ENCODE measurements at places on chromosomes 6 and 20.

DNA sequence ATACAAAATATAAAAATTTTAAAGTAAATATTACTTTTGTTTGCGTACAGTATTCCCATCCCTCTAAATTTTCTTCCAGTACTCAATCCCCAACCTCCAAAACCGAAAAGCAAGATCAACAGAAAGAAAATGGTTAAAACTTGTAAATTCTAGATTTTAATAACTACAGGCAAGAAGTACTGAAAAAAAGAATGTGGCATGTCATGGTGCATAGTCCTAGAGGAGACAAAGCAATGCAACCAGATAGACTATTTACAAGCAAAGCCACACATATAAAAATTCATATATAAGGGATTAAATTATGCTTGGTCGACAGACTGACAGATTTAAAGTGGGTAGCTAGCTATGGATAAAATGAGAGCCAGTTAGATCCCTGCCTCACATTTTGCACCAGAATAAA, 56.5 kb upstream of the HFE start:
- no peak for DNase-seq

- DNase-seq, result no peak
Measured at GRCh38 chr6:47000842-47001241, 41.3 kb downstream of the ADGRF1 start.

DNA sequence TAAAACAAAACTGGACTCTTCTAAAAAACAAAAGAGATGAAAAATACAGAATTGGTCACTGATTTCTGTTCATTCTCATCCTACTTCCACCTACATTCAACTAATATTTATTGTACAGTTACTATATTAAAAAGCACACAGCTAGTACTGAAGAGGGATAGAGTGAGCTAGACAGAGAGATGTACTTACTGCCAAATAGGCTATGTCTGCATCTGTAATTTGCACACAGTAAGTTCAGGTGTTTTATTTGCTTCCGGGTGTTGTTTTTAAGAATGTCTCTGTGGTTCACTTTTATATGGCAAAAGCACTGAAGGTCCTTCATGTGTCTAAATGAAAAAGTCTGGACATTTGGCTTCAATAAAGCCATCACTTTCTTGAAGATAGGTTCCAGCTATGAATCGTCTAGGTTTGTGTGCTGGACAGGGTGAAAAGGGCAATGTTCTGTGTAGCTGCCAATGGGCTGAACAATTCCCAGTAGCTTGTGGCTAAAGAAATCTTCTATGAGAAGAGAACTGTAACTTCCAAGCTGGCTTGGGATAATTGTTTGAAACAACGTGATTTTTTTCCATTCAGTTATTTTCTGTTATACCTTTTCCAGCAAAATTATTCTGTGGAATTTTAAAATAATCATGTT, 47.3 kb downstream of the EPB41L2 start:
- DNase-seq, result peak; percentile 37

DNA sequence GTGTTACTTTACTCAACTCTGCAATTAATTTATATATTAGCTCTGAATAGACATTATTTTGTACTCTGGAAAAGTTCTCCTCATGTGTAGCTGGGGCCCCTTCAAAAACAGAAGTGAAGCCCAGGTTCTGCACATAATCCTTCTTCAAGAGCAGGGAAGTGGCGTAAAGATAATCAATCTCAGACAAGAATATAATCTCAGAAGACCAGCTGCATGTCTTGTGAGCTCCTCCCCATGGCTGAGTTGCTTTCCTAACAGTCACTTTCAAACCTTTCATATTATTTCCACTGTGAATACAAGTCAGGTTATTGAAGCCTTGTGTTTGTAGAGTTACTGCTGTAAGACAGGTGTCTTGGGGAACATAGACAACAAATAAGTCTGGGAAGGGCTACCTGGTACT, 691.9 kb downstream of the RFPL4B start:
- DNase-seq, result no peak

GRCh38 chr6:135675026-135675425, 176.5 kb upstream of the PDE7B start:
- no peak for DNase-seq

DNA sequence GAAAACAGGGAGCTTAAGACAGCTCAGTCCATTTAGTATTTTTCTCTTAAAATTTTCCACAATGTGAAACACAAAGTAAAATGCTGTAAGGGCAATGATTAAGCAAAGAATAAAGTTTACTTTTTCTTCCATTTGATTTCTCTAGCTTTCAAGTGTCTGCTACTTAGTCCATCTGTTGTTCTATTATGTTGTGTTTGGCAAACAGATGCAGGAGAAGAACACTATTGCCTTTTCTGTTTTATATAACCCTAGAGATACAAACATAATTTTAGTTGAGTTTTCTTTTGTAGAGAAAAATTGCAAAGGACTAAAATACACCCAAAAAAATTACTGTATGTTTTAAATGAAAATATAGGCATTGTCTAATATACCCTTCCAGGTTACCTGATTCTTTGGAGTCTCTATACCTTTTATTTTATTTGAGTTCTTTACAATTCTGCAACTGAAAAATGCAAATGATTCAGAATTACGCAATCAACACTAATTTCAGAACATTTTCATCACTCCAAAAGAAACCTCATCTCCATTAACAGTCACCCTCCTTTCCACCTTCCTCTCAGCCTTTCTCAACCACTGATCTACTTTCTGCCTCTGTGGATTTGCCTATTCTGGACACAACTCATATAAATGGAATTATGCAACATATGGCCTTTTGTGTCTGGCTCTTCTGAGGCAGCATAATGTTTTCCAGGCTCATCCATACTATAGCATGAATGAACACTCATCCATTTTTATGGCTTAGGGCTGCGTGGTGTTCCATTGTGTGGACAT, 96.9 kb downstream of the MKKS start:
- no peak for DNase-seq

DNA sequence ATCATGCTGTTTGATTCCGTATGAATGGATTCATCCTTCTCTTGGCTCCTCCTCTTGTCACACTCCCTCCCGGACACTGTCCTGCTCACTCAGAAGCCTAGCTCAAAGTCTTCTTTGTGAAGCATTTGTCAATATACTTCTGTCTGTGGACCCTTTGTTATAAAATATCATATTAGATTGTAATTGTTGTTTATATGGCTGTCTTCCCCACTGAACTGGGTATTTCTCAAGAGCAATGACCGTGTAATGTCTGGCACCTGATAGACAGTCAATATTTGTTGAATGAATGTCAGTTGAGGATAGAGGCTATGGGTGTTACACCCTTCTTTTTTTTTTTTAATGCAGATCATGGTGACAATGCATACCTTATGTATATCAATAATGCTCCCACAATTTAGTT, 335.3 kb downstream of the SOX4 start:
- DNase-seq, result no peak

- DNase-seq, result no peak
Measured at GRCh38 chr6:154276810-154277628, 79.6 kb downstream of the IPCEF1 start.

DNA sequence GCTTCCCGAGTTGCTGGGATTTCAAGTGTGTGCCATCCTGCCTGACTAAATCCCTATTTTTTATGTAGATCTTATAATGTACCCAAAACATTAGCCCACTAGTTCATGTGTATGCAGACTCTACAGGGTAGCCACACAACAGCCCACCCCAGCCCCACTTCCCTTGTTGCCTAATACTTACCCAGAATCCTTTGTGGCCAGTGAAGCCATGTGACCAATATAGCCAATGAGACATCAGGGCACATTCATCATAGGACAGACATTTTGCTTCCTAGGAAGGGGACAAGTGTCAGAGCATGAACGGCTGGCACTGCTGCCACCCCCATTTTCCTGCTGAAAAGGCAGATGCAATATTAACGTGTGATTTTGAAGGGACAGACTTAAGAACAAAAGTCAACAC, 36.0 kb upstream of the TCP11 start:
- no peak for DNase-seq

- no peak for DNase-seq
Measured at GRCh38 chr6:25316626-25317025, 37.5 kb downstream of the CARMIL1 start.

- DNase-seq, result no peak
Measured at GRCh38 chr6:167925026-167925425, 72.4 kb upstream of the KIF25 start.

GRCh38 chr6:134288538-134289203, 29.2 kb downstream of the SGK1 start:
- DNase-seq, result peak; percentile 85

- DNase-seq, result peak; percentile 87
Measured at GRCh38 chr6:53326372-53327016, 22.3 kb downstream of the ELOVL5 start.

GRCh38 chr6:21826023-21826422, 232.5 kb downstream of the SOX4 start:
- DNase-seq, result no peak

DNA sequence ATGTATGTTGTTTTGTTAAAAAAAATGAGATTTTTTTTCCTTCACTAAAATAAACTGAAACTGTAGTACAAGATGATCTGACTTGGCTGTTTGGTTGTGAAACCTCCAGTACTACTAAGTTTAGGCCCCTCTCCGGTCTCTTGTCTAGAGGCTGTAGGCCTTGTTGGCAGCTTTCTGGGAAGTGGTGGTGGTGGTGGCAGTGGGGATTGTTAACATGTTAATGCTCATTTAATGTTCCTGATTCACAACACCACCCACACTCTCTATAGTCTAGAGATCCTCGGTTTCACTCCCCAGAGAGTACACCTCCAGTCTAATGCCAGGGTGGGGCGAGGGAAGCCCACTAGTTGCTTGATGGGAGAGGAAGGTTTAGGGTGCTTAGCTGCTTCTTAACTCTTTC, 24.1 kb downstream of the STK4 start:
- no peak for DNase-seq

- no peak for DNase-seq
Measured at GRCh38 chr20:37346236-37346534, 245 bp downstream of the SRC start.
